Heart left ventricle (tissue), 16 donors: ENCODE measurements at places on chromosomes 5 and 9. TPM values are rescaled to one million over a fixed set of nuclear protein-coding genes. Genes with fewer than 3 reads are reported as not detected.

The RNF183 gene
- total RNA-seq: not detected

The NOXA1 gene
- 3.5 TPM for total RNA-seq

The SPATA31D1 gene
- total RNA-seq: not detected

The RAD1 gene
- total RNA-seq: 12.8 TPM

The ZBTB5 gene
- total RNA-seq: 5.6 TPM

The FOXD4L4 gene
- total RNA-seq: not detected

The PCDHGC4 gene
- 2.2 TPM for total RNA-seq

The AK6 gene
- total RNA-seq: 36.5 TPM

The NR2F1-AS1 gene
- total RNA-seq: 4.5 TPM

The PITX1 gene
- not detected for total RNA-seq

The DMRT3 gene
- not detected for total RNA-seq

The GDA gene
- total RNA-seq: not detected

The SHOC1 gene
- not detected for total RNA-seq

The SLCO6A1 gene
- total RNA-seq: not detected

The SPATA31E1 gene
- total RNA-seq: not detected
